ENCODE measurements at places on chromosomes 7 and 10.
A peak's percentile ranks its signal among the peaks of the same experiment; 100 is the strongest.

- no peak for DNase-seq
Measured at GRCh38 chr7:147611431-147611830, 979.1 kb upstream of the C7orf33 start.

GRCh38 chr10:14658331-14659127 is 116.2 kb downstream of the FAM107B start:
- no peak for DNase-seq

- DNase-seq = peak; percentile 35
Measured at GRCh38 chr10:87505366-87506111, 846 bp downstream of the MINPP1 start.

- no peak for DNase-seq
Measured at GRCh38 chr10:13681960-13682359, 95.2 kb downstream of the PRPF18 start.

- DNase-seq = no peak
Measured at GRCh38 chr7:106599343-106599698, 61.6 kb downstream of the CCDC71L start.

DNA sequence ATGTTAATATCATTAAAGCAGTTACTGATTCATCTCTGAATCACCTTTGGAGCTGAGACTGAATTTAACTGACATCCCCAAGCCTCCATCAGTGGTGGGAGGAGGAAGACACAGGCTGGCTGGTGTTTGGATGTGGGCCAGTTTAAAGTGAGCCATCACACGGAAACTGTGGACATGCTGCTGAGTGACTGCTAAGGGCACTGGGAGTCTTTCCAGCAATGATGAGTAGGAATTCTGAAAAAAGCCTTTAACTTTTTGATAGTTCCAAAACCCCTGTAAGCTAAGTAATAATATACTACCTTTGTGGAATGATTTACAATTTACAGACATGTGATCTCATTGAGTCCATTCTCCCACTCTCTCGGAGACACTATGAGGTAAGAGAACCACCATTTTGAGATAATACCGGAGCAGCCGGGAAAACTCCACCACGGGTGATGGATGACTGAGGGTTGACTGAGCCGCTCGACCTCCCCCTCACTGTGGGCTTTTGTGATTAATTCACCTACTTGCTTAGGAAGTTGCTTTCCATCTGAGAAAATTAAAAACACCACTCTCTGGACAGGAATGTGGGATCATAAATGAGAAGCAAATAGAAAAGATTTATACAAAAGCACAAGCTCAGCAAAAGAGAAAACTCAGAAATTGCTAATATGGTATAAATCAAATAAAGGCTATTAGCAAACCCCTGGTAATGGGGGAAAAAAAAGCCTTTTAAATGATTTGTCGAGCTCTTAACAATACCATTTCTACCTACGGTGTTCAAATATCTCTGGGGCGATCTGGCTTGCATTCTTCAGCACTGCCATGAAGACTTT is 194.8 kb downstream of the FANK1 start:
- DNase-seq = no peak

- DNase-seq = no peak
Measured at GRCh38 chr7:128692623-128693270, 20.7 kb downstream of the GARIN1A start.

DNA sequence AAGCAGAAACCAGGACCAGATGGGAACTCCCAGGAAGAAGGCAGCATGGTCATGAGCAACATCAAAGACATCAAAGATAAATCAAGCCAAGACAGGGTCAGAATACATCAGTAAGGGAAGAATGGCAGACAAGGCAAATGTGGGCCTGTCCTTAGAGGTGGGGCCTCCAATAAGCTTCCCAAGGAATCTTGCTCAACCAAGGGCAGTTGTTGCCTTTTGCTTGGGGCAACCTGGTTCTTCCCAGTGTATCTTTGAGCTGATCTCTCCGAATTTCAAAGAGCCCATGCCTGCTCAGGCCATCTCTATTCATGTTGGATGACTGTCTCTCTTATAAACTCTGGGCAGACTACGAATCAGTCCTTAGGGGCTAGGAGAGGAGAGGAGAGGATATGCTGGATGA is 68.4 kb upstream of the HABP2 start:
- DNase-seq = no peak

DNA sequence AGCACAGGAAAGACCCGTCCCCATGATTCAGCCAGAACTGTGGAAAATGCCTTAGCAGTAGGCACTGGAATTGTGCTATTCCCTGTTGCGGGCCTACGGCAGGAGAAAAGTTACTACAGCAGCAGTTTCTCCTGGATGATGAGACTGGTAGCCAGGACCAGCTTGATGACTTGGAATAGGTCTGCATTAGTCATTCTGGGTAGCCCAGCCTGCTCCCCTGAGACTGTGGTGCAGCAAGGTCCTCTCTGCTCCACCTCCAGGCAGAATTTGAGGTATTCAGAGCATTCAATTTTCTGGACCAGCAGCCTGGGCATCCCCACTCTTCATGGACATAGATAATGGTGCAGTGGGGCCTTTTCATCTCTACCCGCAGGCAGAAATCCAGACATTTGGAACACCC is 490.0 kb downstream of the SH2D4B start:
- DNase-seq = no peak

DNA sequence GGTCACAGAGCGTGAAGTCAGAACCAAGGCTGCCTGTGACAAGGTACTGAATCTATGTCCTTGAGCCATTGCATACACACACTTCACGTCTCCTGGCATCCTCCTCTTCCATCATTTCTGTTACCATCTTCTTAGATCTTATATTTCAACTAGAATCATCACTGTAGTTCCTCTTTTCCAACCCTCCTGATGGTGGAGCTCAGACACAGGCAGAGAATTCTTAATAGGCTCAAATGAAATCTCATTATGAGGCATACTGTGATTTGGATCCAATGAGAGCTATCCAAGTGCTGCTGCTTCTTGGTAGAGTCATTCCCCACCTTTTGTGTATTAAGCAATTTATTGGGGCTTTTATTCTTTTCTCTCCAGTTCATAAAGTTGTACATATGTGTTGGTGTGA is 113.2 kb downstream of the CALCR start:
- no peak for DNase-seq

GRCh38 chr7:120538335-120538734 is 265.4 kb downstream of the KCND2 start:
- DNase-seq = no peak

DNA sequence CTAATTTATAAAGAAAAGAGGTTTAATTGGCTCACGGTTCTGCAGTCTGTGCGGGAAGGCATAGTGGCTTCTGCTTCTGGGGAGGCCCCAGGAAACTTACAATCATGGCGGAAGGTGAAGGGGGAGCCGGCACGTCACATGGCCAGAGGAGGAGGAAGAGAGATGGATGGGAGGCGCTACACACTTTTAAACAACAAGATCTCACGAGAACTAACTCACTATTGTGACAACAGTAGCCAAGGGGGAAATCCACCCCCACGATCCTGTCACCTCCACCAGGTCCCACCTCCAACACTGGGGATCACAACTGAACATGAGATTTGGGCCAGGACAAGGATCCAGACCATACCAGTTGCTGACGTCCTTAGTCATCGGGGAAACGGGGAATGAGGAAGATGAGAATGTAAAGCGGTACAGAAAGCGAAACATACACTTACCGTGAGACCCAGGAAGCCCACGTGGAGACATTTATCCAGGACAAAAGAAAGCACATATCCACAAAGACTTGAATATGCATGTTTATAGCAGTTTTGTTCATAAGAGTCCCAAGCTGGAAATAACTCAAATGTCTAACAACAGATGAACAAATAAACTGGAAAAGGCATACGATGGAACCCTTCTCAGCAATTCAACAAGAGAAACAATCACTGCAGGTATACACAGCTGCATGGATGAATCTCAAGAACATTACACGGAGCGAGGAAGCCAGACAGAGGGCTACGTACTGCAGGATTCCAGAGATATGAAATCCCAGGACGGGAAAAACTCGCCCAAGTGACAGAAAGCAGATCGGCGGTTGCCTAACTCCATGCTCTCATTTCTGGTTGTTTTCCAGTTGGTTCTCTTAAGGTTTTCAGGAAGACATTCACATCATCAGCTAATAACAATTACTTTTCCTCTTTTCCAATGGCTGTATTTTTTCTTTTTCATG is 26.2 kb upstream of the INPP5A start:
- no peak for DNase-seq

DNA sequence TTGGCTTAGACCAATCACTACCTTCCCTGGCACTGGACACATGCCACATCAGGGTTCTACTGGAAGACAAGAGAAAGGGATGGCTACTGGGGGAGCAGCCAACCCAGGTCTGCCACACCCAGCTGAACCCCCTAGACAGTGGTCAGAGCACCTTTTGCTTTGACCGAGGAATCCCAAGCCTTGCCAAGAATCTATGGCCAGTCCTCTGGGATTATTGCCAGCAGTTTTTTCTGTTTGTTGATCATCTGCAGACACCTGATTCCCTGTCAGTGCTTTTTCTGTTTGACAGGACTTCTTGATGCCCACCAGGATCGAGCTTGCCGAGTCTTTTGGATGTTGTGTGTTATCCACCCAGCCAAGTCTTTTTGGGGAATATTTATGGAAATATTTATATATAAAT is 476.2 kb upstream of the GALNT17 start:
- no peak for DNase-seq

- DNase-seq = no peak
Measured at GRCh38 chr7:110894111-110894510, 196.8 kb upstream of the LRRN3 start.

DNA sequence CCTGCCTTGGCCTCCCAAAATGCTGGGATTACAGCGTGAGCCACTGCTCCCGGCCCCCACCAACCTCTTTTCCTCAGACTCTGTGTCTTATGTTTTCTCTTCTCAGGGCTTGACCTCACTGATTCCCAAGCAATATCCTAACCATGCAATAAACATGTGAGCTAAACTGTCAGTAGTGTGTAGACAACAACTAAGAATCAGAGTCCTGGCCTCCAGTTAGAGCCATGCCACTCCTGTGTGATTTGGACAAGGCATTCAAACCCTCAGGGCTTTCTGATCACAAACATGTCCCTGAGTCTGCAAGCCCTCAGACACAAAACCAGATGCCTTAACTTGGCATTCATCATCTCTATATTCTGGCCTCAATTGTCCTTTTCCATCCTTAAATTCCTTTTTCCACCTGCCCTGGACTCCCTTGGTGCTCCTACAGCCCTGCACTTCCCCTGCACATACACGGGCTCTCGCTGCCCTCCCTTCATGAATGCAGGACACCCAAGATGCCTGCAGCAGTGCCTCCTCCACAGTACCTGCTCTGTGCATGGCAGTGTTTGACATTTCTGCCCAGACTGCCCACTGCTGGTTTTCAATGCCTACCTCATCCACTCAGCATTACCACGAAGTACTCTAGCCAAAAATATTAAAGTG is 142.8 kb downstream of the CYP26A1 start:
- DNase-seq = no peak
